Activated T-helper 1 cell treated with anti-CD3 and anti-CD28 coated beads, Interleukin-2, amount 50 U/mL, for 16 hours (primary cell): ENCODE measurements at places on chromosomes 16 and 17.
A peak's percentile ranks its signal among the peaks of the same experiment; 100 is the strongest.

- no peak for DNase-seq
These were observed 61.7 kb downstream of the MARF1 start for GRCh38 chr16:15581127-15581815.

GRCh38 chr17:35132099-35132498 is 10.0 kb downstream of the NLE1 start:
- DNase-seq: no peak

GRCh38 chr17:9072696-9073339 is 51.5 kb downstream of the NTN1 start:
- DNase-seq: no peak

DNA sequence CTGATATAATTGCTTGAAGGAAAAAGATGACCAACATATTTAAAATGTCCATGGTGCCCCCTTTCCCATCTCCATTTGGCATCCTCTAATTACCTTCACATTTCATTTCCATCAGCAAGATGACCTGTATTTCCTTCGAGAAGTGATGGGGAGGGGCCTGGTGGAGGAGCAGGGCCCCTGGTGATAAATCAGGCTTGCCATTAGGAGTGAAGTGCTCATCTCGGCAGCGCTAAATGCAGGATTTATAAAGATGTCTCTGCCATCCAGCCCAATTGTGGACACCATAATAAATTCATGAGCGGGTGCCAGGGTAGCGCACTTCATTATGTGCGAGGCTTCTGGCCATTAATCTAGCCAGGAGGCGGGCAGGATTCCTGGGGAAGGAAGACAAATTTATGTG is 101.5 kb upstream of the IRX6 start:
- no peak for DNase-seq

DNA sequence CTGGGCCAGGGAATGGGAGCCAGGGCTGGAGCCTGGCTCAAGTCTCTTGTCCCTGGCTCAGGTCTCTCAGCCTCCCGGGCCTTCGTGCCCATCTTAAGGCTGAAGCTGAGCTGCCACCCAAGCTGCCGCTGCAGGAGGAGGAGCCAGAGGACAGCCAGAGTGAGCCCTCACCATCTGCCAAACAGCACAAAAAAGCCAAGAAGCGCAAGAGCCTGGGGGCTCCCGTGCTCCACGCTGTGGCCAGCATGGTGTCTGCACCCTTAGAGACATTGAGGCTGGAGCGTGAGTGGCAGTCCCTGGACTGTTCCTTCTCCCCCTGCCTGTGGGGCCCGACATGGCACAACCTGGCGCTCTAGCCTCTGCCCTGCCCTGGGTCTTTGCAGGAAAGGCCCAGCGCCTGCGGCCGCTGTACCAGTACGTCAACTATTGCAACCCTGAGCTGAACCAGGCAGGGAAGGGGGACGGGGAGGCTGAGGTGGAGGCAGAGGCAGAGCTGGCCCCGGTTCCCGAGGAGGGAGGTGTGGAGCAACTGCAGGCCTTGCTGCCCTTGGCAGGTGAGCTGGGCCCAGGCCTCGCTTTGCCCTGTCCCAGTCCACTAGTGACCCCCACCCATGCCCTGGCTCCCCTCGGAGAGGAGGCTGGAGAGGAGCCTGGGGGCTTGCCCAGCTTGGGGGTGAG is 1.3 kb downstream of the C16orf86 start:
- DNase-seq: peak; percentile 58
